ENCODE measurements at places on chromosomes 6 and 20. TPM values are rescaled to one million over a fixed set of nuclear protein-coding genes. Genes with fewer than 3 reads are reported as not detected.

SLC16A10 gene
- total RNA-seq, result 0.70 TPM

PTCHD4 gene
- not detected for total RNA-seq

RIMS4 gene
- not detected for total RNA-seq

TBX18 gene
- not detected for total RNA-seq

BPIFB4 gene
- not detected for total RNA-seq

DNAH8 gene
- total RNA-seq, result 1.1 TPM

MRAP2 gene
- total RNA-seq, result not detected

CLPSL2 gene
- total RNA-seq, result not detected

OVOL2 gene
- not detected for total RNA-seq

DNA sequence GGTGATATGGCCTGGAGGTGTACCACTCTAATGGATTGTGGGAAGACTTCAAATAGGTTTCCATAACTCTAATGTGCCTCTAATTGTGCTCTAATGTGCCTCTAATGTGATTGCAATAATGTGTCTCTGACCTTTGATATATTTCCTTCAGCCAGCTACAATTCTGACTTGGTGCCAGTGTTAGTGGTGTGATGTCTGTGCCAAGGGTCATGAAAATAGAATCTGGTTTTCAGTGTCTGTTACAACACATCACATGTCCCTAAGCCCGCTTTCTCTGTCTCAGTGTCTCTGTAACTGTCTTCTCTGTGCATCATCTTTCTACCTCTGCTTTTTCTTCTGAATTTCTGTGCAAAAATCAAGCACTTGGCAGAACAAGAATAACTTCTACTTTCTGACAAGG, 77.2 kb upstream of the ECI2 start:
- no peak for DNase-seq

DNA sequence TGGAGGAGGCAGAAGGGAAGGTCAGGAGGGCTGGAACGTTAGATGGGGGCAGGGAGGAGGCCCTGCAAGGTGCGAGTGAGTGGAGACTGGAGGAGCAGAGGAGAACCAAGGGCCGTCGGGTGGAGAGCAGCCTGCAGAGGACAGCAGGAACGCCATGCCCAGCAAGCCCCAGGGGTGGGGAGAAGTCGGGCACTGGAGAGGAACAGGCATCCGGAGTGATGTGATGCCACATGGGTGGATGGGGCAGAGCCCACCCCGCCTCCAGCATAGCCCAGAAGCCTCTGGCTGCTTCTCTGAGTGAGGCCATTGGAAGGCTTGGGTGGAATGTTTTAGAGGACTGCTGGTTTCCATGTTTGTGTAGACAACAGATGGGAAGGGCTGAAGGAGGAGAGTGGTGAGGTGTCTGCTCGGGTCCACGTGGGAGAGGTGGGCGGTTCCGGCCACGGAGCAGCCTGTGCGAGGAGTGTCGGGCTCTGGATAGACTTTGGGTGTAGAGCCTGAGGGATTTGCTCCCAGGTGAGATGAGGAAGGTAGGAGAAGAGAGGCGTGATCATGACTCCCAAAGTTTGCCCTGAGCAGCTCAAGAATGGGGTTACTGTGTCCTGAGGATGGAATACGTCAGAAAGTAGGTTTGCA, 221.4 kb downstream of the SMOC2 start:
- DNase-seq, result no peak

DNA sequence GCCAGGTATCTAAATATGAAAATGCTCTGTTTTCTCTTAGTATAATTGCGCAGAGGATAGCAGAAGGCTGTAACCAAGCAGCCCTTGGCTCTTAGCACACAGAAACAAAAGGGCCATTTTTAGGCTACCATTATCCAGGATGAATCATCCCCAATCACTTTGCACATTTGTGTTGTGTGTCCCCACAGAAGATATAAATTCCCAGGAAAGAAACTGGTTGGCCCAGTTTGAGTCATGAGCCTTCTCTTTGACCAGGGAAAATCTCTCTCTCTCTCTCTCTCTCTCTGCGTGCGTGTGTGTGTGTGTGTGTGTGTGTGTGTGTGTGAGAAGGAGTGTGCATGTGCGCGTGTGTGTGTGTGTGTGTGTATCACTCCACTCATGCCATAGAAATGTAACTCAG, 178.5 kb downstream of the FRK start:
- no peak for DNase-seq

GRCh38 chr6:109349419-109349987, 32.8 kb downstream of the CD164 start:
- no peak for DNase-seq

DNA sequence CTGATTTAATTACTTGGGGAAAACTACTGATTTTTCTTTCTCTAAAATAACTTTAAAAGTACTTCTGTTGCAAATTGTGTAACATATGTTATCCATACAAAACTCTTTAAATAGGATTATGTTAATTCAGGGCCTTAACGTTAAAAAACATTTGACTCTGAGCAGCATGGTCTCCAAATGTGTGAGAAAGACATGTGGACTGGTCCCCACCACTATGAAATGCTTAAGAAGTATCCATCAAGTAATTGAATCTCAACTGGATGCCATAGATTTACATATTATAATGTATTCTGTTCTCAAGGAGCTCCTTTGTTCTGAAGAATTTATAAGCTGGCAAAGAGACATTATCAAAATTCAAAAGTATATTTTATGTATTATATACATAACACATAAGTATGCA, 130.8 kb upstream of the HEY2 start:
- no peak for DNase-seq

- DNase-seq, result no peak
Observed at GRCh38 chr20:19789446-19789845, 31.4 kb downstream of the RIN2 start.

DNA sequence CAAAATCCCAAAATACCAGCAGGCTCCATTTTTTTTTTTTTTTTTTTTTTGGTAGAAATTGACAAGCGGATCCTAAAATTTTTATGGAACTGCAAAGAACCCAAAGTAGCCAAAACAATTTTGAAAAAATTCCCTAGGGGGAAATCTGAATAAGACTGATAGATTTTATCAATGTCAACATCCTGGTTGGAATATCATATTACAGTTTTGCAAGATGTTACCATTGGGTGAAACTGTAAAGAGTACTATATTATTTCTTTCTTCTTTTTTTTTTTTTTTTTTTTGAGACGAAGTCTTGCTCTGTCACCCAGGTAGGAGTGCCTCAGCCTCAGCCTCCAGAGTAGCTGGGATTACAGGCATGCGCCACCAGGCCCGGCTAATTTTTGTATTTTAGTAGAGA, 29.4 kb upstream of the BEND3 start:
- no peak for DNase-seq

- DNase-seq, result no peak
Observed at GRCh38 chr20:1368448-1369199, 24.2 kb downstream of the FKBP1A start.

DNA sequence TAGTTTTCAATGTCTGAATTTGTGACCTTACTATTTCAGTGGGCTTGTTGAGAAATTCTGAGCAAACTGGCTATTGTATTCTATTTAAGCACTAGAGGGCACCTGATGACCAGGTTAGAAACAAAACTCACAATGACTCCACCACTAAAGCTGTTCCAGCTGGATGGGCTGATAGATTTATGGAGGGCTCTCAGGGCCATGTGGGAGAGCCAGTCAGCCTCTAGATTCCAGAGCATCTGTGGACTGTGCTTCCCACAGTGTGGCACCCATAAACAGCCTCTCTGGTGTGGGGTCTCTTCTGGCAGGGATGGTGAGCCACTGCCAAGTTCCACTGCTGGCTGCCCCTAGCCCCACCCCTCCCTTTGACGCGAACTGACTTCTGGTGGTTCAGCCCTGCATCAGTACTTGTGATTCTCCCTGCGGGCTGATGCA, 29.2 kb downstream of the C6orf58 start:
- DNase-seq, result no peak

GRCh38 chr20:57004951-57005933, 261.2 kb downstream of the BMP7 start:
- DNase-seq, result no peak

- no peak for DNase-seq
Observed at GRCh38 chr6:70957284-70957617, 391 bp upstream of the B3GAT2 start.

GRCh38 chr6:63049216-63049615, 162.1 kb upstream of the FKBP1C start:
- DNase-seq, result no peak

DNA sequence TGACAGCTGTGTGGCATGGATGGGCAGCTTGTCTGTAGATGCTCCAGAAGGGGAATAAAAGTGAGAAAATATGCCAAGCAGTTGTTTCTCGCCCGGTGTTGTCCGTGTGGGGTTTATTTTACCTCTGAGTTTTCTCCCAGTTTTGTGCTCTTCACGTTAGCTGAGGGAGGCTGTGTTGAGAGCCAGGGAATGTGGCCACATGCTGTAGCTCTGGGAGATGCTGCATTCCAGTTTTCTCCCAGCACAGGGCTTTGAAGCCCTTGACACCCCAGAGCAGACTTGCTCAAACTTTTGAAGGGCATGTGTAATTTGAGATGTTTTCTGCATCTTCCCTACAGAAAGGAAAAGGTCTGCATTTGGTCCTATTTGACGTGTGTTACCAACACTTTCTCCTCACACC, 67.7 kb downstream of the RREB1 start:
- DNase-seq, result no peak

- no peak for DNase-seq
Observed at GRCh38 chr6:155107432-155108069, 112.4 kb downstream of the TIAM2 start.

DNA sequence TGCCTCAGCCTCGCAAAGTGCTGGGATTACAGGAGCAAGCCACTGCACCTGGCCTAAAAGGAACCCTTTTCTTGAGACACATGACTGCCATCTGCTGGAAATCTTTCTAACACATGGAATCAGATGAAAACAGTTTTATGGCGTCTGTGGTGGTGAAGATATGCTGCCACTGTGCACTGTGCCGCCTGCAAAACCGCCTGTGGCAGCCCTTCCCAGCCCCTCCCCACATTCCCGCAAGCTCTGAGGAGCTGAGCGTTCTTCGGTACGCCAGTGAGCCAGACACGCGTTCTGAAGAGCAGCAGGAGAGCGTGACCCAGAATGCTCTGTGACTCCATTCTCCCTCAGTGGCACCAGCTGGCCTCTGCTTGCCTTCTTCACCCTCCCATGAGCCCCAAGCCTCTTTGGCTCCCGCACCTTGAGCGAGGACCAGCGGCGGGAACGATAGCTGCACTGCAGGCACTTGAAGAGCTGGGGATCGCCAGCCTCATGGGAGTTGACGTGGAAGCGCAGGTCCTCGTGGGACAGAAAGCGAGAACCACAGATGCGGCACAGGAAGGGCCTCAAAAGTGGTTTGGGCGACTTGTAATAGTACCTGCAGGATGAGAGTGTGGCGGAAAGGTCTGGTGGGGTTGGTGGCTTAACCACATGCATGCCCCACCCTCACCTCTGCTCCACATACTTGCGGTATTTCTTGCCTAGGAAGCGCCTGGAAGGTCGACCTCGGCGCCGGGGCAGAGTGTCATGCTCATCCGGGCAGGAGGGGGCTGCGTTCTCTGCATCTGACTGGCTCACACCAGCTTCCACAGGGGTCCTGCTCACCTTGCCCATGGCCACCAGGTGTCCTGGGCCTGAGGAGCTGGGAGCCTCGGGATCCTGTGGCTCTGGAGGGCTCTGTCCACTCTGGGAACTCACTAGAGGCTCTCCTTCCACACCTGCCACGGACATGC, 8.7 kb downstream of the ZNF335 start:
- peak; percentile 56 for DNase-seq

DNA sequence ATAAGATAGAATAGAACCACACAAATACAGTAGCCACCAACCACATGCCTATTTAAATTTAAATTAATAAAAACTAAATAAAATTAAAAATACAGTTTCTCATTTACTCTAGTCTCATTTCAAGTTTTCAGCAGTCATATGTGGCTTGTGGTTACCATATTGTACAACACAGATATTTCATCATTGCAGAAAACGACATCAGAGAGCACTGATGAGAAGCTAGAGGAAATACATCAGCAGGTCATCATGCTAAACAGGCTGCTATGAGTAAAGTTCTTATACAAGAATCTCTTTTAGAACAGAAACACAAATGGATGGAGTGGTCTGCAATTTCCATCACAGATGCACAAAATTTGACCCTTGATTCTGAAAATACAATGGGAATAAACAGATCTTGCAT, 36.6 kb downstream of the TBC1D32 start:
- no peak for DNase-seq

DNA sequence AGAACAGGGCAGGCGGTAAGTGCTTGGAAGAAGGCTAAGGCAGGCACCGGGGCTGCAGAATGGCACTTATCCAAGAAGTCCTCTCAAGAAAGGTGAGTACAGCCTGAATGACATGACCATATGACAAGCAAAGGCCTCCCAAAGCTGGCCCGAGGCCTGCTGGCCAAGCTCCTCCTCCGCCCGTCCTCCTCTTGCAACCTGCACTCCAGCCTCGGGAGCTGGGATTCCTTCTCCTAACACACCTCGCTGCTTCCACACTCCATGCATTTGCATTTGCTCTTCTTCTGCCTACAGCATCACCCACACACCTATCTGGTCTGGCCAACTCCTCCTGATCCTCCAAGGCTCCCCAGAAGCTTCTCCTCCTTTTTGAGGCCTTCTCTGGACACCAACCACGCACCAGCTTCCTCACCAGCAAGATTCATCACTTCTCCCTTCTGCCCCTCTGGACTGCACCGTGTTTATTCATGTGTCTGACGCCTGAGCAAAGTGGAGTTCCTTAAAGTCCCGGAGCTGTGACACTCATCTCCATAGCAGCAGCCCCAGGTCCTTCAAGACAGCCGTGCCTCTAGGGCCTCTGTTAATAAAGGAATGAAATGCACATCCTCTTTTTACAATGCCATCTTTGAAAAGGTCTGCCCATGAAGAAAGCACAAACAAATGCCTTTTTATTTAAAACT, 32.3 kb downstream of the CNKSR3 start:
- no peak for DNase-seq

- peak; percentile 64 for DNase-seq
Observed at GRCh38 chr6:167090171-167090570, 32.7 kb upstream of the CCR6 start.

DNA sequence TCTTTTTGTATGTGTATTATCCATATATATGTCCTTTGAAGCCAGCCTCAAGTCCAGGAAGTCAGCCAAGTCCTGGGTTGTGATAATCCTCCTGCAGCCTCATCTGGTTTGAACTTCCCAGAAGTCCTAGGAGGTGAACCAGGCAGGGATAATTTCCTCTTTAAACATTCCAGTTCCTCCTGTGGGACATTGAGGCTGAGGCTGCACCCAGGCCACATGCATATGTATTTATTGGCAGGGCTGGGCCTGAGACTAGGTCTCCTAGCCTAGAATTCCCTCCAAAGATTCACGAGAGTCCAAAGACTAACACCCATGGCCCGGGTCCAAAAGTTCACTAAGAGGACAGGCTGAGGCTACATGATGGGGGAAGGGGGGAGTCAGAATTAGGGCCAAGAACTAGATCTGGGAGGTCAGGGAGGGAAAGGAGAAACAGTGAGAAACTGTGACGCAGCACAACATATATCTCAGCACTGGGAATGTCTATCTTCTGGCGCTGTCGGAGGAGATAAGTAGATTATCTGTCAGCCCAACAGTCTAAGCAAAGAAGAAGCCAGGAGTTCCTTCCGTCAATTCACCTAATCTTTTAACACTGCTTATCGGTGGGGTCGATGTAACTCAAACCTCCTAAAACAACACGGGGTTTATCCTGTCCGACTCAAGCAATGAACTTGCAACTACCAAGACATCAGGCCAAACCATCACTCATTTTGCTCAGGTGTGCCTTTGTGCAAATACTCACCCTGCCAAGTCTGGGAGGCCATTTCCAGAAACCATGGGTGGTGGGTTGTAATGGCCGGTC, 43.3 kb downstream of the SNX5 start:
- DNase-seq, result no peak

Measured in B cell (primary cell).